ENCODE measurements at places on chromosomes 7 and 10.

- DNase-seq: no peak
Measured at GRCh38 chr10:98016772-98017475, 13.5 kb downstream of the CRTAC1 start.

- no peak for DNase-seq
Measured at GRCh38 chr7:135716677-135717238, 11.2 kb downstream of the SLC13A4 start.

DNA sequence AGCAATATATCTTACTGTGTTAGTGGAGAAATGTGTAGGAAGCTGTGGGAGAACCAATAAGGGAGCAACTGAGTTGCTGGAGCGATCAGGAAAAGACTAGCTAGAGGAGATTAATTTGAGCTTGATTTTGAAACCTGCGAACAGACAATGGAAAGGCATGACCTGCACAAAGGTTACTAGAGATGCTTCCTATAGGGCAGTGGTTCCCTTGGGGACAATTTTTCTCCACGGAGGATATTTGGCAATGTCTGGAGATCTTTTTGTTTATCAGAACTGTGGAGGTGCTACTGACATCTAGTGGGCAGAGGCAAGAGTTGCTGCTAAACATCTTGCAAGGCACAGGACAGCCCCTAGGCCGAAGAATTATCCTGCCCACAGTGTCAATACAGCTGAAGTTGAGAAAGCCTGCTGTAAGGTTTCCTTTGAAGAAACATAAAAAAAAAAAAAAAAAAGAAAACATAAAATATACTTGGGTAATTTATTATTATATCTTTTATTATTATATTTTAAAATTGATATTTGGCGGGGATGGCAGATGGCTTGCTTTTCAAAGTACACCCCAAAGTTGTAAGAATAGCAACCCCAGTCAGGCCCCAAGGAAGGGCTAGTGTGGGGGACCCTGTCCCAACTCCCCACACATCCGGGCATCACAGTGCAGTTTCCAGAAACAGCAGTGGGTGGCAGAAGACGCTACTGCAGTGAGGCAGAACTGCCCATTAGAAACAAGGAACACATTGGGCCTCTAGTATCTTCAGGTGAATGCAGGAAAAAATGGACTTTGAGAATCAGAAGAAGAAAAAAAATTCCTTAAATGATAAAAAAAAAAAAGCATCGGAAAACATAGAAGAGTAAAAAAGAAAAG is 481.6 kb downstream of the SH2D4B start:
- DNase-seq: no peak

GRCh38 chr10:13862546-13863233 is 275.9 kb downstream of the PRPF18 start:
- no peak for DNase-seq

DNA sequence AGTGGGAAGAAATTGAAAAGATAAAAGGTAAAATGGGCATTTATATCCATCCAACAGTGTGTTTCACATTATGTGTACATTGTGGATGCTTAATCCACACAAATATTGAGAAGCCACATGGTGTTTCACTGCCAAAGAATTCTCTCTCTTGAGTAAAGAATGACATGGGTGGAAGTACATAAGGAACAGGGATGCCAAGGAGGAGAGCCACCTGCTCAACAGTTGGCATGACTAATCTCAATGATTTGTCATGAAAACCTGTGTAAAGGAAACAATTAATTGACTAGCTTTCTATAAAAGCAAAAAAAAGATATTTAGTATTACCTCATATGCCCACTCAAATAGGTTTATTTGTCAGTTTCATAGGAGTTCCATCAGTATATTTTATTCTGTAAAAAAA is 43.1 kb downstream of the MAGI2 start:
- DNase-seq: no peak

DNA sequence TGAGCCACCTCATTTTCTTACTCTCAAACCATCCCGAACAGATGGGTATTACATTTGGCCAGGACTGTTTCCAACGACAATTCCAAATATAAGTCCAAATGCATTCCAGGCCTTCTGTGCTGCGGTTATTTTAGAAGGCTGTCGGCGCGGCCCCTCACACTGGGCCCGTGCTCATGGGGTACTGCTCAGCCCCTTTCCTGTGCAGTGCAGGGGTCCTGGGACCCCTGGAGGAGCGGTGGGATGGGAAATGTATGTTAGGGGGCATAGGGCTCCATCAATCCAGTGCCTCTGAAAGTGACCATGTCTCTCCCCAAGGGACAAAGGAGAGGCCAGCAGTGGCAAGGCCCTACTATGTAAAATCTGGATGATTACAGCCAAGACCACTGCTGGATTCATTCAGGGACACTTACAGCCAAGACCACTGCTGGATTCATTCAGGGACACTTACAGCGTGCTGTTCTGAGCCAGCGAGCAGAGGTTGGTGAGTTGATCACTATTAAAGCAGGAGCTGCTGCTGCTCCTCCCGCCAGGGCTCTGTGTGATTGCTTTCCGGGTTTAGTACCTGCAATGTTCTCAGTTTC is 66.3 kb downstream of the CHST15 start:
- no peak for DNase-seq

DNA sequence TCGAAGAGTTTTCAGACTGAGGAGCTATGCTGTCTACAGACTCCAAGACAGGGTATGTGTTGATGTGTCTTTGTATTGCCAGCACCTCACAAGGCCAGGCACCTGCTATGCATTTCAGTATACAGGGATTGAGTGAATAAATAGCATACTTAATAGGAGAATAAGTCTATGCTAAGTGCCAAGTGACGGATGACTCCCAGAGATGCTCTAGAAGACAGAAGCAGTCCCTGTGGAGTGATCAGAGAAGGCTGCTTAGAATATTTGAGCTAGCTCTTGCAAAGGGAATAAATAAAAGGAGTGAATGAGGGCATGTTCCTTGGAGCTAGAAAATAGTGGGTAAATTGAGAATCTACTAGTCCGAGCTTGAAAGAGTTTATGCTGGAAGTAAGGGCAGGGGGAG is 346.4 kb downstream of the GATA3 start:
- no peak for DNase-seq

DNA sequence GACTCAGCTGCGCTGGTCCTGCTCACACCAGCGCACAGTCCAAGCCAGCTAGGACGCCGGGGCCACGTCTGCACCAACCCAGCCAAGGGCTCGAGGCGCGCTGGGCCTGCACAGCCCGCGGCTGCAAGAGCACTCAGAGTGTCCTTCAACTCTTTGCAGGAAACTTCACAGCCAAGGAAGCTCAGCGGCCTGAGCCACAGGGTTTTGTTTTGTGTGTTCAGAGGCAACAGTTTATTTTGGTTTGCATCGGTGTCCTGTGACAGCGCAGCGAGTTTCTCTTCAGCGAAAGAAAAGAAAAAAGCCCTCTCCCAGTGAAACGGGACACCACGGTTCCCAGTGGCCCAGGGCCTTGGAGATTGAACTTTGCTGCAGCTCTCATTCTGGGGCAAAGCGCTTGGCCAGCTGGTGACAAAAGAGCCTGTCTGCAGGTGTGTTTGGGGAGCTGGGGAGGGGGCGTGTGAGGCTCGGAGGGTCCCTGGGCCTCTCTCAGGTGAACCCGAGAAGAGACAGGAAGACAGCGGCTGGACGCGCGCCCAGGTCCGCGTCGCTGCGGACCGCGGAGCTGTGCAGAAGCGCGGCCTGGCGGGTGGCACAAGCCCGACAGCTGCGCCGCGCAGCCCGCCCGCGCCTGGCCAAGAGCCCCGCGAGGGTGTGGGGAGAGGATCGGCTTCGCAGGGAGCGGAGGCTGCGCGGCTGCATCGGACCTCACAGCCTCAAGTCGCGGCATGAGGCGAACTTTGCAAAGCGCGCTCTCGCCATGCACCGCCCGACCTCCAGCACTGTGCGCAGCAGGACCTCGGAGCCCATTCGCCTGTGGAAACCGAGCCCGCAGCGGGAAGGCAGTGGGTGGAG is 922 bp downstream of the CXCL12 start:
- DNase-seq: no peak

DNA sequence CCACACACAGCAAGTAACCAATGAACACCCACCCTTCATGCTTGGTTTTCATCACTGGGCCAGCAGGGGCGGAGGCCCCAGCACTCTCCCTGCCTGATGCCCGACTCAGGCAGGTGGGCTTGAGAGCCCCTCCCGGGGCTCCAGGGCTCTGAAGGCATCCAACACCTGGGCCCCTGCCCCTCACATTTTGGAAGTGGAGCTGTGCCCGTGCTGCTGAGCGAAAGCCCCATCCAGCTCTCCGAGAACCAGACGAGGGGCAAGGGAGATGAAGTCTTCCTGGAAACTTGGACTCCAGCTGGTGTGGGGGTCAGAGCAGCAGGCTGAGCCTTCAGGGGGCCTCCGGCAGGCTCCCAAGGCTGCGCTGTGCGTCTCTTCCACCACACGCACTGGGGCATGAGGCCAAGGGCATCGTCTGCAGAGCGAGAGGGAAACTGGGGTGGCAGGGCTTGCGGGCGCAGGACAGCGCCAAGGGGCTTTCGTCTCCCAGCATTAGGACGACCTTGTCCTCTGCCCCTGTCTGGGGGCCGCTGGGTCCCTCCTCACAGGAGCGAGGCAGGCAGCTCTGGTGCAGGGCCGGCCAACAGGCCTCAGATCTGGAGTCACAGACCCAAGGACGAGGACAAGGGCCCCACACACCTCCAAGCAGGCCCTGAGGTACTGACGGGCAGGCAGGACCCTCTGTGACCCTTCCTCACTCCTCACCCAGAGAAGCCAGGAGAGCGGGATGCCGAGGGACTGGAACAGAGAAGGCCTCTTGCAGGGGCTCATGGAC is 108.3 kb upstream of the FAM20C start:
- DNase-seq: no peak

- no peak for DNase-seq
Measured at GRCh38 chr7:82036146-82036886, 266.5 kb upstream of the HGF start.

- no peak for DNase-seq
Measured at GRCh38 chr10:122441961-122442360, 12.5 kb upstream of the ARMS2 start.

DNA sequence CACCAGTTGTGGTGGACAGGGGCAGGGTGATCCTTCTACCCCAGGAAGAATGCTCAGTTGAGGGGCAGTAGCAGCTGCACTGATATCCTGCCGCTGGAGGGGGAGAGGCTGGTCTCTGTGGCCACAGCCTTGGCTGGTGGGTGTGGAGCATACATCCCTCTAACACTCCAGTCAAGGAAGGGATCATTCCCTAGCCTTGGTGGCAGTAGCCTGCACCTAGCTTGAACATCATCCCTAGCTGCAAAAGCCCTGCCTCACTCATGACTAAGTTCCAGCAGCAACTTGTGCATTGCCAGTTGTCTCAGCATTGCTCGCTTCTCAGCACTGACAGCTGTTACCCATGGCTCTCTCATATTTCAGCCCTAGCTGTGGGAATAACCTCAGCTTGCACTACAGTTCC is 688.9 kb upstream of the POT1 start:
- no peak for DNase-seq

- no peak for DNase-seq
Measured at GRCh38 chr7:158815083-158815799, 14.1 kb downstream of the ESYT2 start.

DNA sequence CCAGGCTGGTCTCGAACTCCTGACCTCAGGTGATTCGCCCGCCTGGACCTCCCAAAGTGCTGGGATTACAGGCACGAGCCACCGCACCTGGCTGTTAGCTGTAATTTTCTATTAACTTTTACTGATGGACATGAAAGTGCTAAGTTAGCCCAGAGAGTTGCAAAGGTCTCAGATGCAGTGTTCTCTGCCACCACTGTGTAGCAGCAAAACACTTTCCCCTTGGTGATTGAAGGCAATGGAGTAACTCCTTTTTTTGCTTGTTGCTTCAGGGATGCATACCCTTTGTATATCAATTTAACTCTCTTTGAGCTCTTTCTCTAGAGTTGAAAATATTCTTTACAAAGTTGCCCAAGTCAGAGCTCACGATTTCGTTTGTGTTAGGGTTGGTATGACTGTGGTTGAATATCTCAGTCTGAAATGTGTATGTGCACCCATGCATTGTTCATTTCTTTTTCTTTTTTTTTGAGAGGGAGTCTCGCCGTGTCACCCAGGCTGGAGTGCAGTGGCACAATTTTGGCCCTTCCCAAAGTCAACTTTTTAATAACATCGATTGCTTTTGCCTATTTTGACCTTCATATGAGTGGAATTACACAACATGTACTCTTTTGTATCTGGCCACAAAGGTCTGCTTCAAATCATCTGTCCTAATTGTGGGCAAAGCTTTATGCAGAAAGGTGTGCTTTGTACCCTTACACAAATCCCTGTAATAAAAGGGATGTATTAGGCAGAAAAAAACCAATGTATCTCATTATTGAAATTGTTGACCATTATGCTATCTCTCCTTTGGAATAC is 52.6 kb downstream of the GTF2I start:
- DNase-seq: no peak

- no peak for DNase-seq
Measured at GRCh38 chr10:63415640-63416244, 50.0 kb downstream of the JMJD1C start.

DNA sequence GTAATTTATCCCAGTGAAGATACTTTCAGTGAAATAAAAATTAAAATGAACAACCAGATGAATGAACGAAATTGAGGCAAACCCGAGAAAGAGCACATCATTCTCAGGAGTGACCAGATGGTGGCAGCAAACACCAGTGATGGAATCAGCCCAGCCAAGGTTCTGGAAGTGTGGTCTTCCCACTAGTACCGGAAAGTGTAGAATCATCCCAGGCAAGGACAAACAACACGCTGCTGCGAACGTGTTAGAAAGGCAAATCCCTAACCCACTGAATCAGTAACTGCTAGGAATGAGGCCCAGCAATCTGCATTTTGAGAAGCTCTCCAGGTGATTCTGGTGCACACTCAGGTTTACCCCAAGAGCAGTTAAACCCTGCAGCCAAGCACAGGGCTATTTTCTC is 15.5 kb upstream of the SLC18A3 start:
- DNase-seq: no peak

DNA sequence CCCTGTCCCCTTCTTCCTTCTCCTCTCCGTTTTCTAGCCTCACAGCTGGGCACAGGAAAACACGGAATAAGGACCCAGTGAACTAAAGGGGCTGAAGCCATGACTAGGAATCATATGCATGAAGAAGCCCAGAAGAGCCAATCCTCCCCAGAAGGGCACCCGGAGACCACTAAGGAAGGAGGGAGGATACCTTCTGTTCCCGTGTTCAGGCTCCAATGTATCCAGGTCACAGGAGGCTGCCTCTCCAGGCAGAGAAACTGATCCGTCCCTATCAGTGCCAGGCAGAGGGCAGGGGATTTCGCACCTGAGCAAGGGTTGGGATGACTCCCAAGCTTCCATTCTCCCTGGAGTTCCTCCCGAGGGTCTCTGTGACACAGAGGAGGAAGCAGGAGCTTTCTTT is 246.6 kb downstream of the SNX10 start:
- no peak for DNase-seq

DNA sequence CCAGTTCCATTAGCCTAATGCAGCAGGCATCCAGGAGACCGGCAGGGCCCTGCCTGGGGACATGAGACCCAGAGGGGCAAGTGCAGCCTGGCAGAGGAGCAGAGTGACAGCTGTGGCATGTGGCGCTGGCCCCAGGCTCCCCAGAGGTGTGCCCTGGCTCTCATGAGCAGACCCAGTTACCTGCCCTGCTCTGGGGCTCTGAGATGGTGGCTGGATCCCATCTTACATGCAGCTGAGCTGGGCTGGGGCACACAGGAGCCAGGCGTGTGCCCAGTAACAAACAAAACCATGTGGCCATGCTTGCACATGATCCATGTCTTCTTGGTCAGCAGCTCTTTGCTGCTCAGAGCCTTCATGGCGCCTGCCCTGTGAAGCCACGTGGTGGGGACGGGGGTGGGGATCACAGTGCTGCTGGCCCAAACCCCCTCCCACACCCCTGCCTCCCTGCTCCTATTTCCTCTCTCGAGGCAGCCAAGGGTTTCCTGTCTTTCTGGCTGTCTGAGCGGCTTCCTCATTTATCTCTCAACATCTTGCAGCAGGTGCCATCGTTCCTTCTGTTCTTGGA is 40.3 kb upstream of the GTF2I start:
- no peak for DNase-seq

- no peak for DNase-seq
Measured at GRCh38 chr10:91743465-91743864, 54.8 kb upstream of the TNKS2 start.

All from NCI-H1436 treated with DMSO at 0.1 percent for 48 hours (cell line).